NCI-H2081 (cell line): ENCODE measurements at places on chromosomes 1 and 21.

- no peak for DNase-seq
Observed at GRCh38 chr1:162040657-162041056, 17.0 kb upstream of the OLFML2B start.

- no peak for DNase-seq
Observed at GRCh38 chr1:3350506-3351261, 103.8 kb upstream of the ARHGEF16 start.

DNA sequence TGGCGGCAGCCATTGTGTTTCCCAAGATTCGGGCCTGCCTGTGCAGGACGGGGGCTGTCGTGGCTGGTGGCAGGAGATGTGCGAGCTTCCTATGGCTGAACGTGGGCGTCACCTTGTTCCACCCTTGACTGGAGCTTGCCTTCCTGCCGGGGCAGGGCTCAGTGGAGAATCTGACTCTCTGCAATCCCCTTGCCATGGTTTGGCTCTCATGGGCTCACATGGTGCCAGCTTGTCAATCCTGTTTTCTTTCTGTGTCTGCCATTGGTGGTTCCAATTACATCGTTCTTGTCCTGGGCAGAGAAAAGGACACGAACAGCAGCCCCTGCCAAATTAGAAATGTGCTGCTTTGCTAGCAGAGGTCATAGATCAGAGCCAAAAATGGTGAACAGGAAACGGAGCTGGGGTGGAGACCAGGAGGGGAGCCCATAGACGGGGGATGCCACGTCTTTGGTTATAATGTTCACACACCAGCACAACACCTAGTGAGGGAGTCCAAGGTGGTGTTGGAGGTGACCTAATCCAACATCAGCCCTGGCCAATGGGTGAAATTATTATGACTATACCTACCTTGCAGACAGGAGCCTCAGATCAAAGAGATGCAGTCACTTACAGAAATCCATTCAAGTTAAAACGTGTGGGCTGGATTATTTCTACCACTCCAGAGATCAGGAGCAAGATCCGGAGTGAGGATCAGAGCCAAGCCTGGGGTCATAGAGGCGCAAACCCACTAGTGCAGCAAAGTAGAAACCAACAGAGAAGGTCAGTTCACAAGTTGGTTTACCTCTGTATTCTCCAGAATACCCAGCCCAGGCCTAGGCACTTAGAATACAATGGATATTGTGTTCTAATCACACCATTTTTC is 253.1 kb downstream of the SIPA1L2 start:
- no peak for DNase-seq

GRCh38 chr1:156150333-156151011 is 2.9 kb upstream of the SEMA4A start:
- DNase-seq: no peak

DNA sequence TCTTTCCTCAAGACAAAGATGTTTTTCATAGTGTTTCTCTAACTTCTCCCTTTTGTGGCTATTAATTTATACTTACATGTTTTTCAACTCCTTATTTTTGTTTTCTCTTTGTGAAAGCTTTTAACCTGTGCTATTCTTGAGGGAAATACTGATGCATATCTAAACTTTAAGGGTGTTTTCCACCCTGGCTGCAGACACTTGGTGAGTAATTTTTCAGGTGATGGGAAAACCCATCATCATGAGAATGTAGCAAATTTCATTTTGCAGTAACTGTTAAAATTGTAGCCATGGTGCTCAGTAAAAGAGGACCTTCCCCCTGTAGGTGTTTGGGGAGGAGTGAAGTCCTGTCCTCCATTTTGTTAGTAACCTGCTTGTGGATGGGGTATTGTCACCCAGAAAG is 124.2 kb downstream of the LIPI start:
- DNase-seq: no peak

- no peak for DNase-seq
Observed at GRCh38 chr1:12426030-12426429, 192.0 kb downstream of the DHRS3 start.

DNA sequence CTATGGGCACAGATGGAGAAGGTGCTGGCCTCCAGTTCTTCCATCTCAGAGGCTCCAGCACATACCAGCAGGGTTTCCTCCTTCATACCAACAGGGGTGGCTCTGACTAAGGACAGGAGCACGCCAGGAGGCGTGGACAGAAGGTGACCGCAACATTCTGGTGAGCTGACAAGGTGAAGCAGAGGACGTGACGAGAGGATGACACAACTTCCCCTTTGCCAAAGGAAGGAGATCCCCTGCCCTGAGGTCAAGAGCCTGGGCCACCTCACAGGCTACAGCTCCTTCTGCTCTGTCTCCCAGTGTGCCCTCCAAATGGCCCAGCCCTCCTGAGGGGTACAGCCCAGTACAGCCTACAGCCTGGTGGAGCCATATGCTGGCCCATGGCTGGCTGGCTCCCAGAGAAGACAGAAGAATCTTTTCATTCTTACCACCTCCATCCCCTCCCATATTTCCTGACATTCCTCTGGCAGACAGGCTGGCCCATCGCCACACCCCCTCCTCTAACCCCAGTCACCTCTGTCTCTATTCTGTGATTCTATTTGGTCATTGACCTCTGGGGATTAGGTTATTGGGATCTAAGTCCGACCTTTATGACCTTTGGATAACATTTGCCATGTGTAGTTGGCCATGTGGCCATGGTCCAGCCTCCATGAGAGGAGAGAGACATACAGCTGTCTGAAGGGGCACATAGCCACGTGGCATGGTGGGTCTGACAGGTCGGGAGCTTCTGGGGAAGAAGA is 5.1 kb upstream of the LAMB3 start:
- DNase-seq: no peak

GRCh38 chr1:15848143-15848928 is 829 bp downstream of the SPEN start:
- DNase-seq: peak; percentile 42

DNA sequence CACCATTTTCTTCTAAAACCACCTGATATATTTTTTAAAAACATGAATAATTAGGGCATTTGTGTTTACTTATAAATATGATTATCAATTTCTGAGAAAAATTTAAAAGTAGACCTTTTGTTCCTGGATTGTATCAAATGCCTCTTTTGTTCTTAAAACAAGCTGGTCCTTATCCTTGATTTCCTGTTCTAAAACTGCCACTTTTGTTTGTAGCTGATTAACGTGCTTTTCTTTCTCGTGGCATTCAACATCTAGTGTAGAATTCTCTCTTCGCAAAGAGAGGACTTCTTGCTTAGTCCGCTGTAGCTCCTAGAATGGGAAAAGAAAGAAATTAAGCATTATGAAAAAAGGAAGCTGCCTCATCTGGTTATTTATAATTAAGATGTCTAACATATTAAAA is 25.0 kb downstream of the SASS6 start:
- DNase-seq: no peak
